ENCODE measurements at places on chromosomes 2 and 18. TPM values are rescaled to one million over a fixed set of nuclear protein-coding genes. Genes with fewer than 3 reads are reported as not detected.

GRCh38 chr2:159753797-159754196 is 41.5 kb downstream of the MARCHF7 start:
- DNase-seq: no peak

UGT1A3 gene
- not detected for polyA plus RNA-seq

- no peak for DNase-seq
Observed at GRCh38 chr2:165058476-165059265, 103.3 kb upstream of the SLC38A11 start.

- DNase-seq: peak; percentile 66
Observed at GRCh38 chr2:20609349-20609994, 41.4 kb downstream of the HS1BP3 start.

- no peak for DNase-seq
Observed at GRCh38 chr2:64586054-64586453, 61.9 kb downstream of the AFTPH start.

DNA sequence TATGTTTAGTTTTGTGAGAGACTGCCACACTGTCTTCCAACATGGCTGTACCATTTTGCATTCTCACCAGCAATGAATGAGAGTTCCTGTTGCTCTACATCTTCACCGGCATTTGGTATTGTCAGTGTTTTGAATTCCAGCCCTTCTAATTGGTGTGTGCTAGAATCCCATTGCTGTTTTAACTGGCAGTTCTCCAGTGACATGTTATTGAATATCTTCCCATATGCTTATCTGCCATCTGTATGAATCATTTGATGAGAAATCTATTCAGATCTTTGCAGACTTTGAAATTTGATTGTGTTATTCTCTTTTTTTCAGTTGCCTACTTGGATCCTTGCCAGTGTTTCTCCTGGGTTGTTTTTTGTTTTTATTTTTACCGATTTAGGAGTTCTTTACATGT is 99.0 kb downstream of the SNTG2 start:
- DNase-seq: no peak

DNA sequence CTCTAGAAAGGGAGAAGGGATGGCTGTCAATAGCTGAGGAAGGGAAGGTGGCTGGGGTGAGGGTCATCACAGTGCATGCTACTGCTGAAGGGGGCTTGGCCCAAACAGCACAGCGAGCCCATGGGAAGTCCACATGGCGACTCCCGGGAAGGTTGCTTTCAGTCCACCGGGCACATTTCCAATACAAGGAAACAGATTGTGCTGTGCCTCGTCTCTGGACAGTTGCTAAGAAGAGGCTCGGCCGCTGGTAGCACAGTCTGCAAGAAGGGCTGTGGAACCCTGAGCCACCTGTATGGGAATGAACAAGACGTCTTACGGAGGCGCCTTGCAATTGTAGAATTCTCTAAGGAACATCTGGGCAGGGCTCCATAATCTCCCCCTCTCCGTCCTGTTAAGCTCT is 123.1 kb downstream of the CELF4 start:
- no peak for DNase-seq

CNRIP1 gene
- polyA plus RNA-seq: 22.4 TPM

DNA sequence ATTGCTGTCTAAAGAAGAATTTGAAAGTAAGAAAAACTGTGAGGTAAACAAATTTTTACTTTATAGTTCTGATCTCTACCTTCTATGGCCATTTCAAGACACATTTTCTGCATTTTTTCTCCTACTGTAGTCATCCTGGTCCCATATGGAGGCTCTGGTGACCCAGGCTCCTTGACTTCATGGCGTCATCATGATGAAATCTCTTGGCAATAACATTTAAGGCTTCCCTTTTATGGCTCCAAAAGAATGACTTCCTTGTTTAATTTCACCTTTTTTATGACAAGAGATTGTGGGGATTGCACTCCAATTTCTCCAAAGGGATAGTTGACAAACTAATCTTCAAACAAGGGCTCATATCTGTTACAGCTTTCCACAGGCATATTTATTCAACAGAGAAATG is 143.0 kb upstream of the SCN7A start:
- no peak for DNase-seq

FNDC4 gene
- 8.2 TPM for polyA plus RNA-seq

GRCh38 chr2:209938906-209939305 is 63.5 kb upstream of the RPE start:
- no peak for DNase-seq

GRCh38 chr18:59729781-59730180 is 32.6 kb upstream of the CCBE1 start:
- no peak for DNase-seq

- DNase-seq: no peak
Observed at GRCh38 chr2:48107326-48107925, 201.1 kb upstream of the FBXO11 start.

DNA sequence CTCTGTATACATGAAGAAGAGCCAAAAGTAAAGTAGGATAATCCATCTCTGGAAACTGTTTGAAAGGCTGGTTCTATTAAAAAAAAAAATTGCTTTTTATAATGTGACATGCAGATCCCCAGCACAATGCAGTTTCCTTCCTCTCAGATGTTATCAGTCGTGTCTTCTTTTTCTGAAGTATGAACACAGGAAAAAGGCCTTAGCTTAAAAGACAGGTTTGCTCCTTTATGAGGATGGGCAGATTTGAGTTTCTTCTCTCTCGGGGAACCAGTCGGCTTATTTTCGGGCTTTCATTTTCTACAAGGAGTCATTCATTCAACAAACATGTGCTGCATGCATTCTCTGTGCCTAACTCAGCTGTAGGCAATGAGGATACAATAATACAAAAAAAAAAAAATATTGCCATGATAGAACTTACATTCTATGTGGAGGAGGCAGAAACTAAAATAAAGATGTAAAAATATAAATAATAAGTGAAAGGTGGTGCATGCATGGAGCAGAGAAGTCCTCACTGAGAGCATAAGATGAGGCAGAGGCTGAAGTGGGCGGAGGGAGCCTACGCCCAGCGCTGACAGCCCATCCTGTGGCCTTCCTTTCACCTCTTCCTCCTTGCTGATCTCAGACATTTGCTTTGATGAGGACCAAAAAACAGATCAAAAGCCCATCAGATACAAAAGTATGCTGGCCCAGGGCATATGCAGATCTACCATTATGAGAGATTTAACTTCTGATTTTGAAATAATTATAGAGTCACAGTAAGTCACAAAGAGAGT is at the start of gene CD226:
CD226 (minus strand) TSS at position 513 of the 773 bp plus-strand sequence; CDS start at position 46, 467 bp downstream.
- no peak for DNase-seq

DNA sequence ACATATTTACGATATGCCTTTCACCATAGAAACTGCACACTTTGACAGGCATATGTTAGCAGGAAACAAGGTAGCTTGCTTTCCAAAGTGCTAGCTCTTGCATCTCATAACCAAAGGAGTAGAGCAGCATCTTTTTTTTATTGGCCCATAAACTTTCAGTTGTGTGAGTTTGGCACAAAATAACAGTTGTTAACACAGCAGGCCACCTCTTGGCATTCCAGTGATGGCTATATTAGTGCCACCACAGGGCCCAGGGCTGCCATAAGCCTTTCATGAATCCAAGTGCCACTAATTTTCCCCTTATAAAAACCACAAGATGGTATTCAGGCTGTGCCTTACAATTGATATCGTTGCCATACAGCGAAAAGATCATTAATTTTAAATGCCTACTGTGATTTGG is 40.3 kb upstream of the KLF7 start:
- DNase-seq: no peak

LHCGR gene
- polyA plus RNA-seq: 0.25 TPM

PROC gene
- 0.93 TPM for polyA plus RNA-seq

DNA sequence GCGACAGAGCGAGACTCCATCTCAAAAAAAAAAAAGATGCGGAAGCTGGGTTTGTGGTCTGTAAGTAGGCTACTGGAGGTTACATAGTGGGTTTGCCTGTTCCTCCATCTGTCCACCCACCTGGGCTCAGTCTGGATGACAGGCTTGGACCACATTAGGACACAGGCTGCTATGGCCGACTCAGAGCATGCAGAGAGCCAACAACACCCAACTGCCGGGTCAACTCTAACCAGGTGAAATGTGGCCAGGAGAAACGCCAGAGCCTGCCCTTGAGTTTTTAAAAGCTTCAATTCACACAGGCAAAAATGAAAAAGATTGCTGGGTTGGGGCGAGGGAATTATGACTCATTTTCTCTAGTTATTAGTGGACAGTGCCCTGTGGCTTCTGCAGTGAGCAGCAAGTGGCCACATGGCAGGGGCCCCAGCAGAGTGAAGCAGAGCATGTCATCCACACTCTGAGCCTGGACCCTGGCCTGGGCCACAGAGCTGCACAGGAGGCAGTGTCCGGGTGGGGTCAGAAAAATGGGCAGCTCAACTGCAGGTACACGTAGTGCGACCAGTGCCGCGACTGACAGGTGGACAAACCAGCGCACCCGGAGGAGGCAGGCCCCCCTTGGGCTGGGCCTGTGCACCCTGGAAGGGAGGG is 67.4 kb downstream of the BIN1 start:
- no peak for DNase-seq

DNA sequence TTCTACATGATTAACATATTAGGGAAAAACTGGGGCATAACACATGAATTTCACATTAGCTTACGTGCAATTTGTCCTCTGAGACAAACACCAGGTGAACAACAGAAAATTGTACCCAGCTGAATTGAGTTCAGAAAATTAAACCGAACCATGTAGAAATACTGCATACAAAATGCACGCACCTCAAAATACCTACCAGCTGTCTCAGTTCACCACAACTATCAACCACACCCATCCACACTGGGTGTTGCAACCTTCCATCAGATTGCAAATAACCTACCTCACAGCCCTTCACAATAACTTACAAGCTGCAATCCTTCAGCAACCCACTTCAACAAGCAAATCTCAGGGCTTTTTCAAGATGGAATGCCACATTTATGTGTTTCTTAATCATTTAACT is 55.9 kb downstream of the UNC50 start:
- no peak for DNase-seq

CAVIN2 gene
- polyA plus RNA-seq: 41.4 TPM

GRCh38 chr2:61448229-61448628 is 22.7 kb downstream of the USP34 start:
- DNase-seq: no peak

SERPINB4 gene
- polyA plus RNA-seq: 0.35 TPM

DNA sequence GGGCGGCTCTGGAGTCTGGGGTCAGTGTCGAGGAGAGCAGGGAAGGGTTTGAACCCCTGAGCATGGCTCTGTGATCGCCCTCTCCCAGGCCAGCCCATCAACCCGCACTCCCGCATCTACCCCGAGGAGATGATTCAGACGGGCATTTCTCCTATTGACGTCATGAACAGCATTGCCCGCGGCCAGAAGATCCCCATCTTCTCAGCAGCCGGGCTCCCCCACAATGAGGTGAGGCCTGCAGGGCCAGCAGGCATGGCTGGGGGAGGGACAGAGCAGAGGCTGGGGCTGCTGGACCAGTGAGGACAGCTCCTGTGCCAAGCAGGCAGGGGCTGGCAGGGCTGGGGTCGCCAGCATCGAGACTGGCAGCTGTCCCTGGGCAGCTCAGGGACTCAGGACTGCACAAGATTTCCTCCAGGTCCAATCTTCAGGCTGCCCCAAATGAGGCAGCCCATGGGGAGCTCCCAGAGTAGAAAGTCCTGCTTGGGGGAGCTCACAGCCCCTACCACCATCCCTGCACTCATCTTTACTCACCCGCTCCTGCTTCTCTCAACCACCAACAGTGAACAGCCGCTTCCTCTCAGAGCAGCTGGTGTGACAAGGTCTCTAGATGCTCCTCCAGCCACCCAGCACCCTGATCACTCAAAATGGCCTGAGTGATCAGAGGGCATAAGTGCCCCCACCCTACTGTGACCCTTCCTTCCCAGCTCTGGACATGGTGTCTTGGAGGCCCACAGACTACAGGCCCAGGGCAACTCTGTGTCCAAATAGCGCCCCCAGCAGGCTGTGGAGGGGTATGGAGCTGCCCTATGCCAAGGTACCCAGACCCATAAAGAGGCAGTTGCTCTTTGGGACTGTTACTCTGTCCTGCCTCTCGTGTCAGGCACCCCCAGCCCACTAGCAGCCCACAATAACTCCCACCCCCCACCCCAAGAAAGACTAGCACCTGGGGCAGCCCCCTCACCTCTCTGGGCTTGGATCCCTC is 18.3 kb upstream of the ANKRD53 start:
- no peak for DNase-seq

GRCh38 chr2:48247206-48247605 is 282.7 kb upstream of the STON1 start:
- DNase-seq: no peak

DNA sequence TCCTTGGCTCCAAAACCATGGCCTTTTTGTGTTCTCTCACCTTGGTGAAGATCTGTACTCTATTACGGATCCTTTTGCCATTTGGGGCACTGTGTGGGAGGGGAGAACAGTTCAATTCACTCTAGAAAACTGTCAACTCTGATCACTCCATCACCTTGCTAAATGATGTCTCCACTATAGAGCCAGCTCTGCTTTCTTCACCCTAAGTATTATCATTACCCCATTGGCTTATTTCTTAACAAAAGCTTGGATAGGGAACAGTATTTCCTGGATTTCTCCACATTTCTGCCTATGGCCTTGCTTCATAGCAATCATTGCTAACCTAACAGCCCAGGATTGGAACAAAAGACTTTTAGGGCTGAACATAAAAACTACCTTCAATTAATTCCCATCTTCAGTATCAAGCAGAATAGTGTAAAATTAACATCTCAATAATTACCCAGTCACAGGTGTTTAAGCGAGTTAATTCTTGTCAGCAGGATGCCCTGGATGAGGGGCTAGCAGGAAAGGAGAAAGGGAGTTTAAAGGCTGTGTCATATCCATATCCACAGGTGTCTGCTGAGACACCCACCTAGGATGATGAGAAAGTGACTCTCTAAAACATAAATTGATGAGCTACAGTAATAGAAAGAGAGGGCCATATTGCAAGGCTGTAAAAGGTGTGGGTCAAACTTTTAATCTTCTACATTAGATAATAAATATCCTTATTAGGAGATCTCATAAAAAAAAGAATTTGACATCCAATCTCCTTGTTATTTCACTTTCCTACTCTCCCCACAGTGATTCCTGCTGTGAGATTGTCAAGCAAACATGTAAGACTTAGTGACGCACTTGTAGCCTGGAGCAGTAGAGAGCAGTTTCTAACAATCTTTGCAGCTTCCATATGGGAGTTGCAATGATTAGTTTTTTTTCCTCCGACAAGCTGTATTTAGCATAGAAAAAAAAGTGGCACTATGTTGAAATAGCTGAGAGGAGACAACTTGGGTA is 589.5 kb upstream of the NXPH2 start:
- no peak for DNase-seq

SCN3A gene
- 0.45 TPM for polyA plus RNA-seq

GRCh38 chr2:127048969-127049897 is 57.7 kb downstream of the BIN1 start:
- DNase-seq: no peak

DNA sequence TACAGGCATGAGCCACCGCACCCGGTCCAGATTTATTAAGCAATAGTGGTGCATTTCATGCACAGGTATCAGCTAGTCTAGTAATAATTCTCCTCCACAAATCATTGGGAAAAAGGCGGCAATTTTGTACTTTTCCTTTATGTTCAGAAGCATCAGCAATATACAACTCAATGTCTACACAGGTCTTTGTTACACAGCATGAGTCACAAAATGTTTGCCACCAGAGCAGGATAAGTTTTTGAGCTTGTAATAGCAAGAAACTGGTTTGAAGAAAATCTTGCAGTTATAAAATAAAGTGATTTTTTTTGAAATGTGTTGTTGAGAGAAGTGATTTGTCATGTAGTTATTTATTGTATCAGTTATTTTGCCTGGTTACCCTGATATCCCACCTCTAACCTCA is 4.8 kb upstream of the ITPRIPL1 start:
- DNase-seq: no peak

Data from hindlimb muscle (tissue), 1 donor.